Brain microvascular endothelial cell (primary cell): ENCODE measurements at places on chromosomes 3 and 15.

GRCh38 chr15:27059610-27060202 is 88.7 kb downstream of the GABRG3 start:
- DNase-seq = peak; percentile 33

- DNase-seq = no peak
Measured at GRCh38 chr15:34266751-34267150, 41.9 kb downstream of the EMC4 start.

GRCh38 chr3:110234831-110235230 is 836.8 kb upstream of the NECTIN3 start:
- no peak for DNase-seq

- no peak for DNase-seq
Measured at GRCh38 chr15:40543082-40543481, 21.8 kb downstream of the CCDC32 start.

GRCh38 chr15:34893967-34894366 is 75.6 kb downstream of the AQR start:
- DNase-seq = no peak

DNA sequence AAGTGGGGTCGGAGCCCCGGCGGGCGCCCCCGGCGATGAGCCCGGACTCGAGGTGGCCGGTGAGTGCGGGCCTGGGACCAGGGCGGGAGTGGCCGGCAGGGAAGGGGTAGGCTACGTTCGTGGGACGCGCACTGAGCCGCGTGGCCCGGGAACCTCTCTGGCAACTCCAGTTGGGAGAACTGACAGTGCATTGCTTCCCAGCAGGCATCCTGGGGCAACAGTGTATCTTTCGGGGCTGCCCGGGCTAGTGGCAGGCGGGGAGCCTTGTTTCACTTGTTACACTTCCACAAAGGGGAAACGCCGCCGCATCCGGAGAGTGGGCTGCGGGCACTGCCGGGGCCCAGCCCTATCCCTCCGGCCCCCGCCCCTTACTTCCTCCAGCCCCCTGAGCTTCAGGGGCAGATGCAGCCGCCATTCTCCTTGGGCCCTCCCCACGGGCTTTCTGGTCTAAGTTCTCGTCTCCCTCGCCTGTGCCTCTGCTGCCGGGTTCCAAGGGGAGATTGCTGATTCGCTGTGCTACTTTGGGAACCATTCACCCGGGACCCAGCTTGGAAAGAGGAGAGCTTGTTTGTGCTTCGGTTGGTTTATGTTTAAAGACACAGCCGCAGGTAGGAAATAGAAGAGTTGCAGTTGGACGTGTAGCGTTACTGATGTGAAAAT is 675 bp downstream of the BRPF1 start:
- no peak for DNase-seq

DNA sequence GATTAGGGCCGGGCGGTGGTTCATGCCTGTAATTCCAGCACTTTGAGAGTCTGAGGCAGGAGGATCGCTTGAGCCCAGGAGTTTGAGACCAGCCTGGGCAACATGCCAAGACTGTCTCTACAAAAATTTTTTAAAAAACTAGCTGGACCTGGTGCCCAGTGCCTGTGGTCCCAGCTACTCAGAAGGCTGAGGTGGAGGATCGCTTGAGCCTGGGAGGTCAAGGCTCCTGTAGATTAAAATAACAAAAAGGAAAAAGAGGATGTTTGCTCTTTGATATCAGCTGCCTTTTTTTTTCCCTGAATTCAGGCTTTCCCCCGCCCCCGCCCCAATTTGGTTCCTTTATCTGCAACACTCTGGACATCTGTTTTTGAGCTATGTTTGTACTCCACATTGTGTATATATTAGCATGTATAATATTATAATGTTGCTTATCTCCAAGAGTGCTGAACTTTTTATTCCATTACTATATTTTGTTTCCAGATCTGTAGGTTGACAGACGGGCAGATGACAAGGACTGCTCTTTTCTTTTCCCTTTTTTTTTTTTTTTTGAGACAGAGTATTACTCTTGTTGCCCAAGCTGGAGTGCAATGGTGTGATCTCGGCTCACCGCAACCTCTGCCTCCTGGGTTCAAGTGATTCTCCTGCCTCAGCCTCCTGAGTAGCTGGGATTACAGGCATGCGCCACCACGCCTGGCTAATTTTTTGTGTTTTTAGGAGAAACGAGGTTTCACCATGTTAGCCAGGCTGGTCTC is 4.6 kb downstream of the SNAP23 start:
- peak; percentile 30 for DNase-seq

- DNase-seq = no peak
Measured at GRCh38 chr3:116226266-116226665, 219.0 kb downstream of the LSAMP start.

GRCh38 chr15:96253006-96253747 is 77.3 kb upstream of the NR2F2 start:
- DNase-seq = no peak

DNA sequence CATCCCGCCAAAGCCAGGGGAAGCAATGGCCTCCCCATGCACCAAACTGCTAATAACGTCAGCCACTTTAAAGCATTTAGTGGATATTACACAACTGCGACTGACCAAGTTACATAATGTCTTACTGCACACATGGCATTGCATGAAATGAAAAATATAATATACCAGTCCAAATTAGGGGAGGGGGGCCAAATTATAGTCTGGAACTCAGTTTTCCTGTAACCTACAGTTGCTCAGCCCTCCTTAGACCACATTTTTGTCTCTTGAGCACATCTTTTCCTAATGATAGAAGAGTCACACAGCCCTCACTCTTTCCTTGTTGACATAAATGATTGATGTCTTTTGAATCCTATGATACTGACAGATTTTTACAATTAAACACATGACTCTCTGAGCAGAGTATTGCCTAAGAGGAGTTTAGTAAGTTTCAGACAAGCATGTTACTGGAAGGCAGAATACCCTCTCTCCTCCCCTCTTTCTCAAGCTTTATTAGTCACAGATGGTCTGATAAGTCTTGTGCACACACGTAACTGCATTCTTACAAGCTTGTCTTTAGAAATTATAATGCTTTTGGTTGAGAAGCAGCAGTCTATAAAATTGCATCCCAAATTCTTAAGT is 1.1 kb upstream of the PLD1 start:
- peak; percentile 90 for DNase-seq

DNA sequence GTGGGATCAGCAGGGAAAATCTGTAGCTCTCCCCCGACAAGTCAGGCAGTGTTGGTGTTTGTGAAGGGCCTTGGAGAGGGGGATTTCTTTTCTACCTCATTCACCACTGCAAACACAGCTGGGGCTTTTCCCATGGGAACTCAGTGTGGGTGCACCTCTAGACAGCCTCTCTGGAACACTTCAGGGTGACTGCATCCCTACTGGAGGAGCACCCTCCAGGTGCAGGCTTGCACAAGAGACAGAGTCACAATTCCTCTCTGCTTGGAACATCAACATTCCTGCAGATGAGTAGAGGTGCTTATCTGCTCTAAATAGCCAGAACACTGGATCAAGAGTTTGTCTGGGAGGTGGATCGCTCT is 72.7 kb upstream of the AKAP13 start:
- no peak for DNase-seq

DNA sequence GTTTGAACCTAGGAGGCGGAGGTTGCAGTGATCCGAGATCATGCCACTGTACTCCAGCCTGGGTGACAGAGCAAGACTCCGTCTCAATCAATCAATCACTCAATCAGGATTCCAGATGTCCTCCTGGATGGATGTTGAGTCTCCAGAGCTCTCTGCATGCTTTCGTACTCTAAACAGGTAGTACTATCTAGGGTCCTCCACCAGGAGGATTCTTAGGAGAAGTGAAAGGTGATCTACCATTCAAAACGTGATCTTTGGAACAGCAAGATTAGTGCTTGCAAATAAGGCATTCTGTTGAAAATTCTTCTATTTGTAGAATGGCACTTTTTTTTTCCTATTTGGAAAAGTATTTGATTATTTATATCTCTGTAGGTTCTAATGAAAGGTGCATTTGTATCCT is 34.3 kb downstream of the CNOT10 start:
- no peak for DNase-seq

DNA sequence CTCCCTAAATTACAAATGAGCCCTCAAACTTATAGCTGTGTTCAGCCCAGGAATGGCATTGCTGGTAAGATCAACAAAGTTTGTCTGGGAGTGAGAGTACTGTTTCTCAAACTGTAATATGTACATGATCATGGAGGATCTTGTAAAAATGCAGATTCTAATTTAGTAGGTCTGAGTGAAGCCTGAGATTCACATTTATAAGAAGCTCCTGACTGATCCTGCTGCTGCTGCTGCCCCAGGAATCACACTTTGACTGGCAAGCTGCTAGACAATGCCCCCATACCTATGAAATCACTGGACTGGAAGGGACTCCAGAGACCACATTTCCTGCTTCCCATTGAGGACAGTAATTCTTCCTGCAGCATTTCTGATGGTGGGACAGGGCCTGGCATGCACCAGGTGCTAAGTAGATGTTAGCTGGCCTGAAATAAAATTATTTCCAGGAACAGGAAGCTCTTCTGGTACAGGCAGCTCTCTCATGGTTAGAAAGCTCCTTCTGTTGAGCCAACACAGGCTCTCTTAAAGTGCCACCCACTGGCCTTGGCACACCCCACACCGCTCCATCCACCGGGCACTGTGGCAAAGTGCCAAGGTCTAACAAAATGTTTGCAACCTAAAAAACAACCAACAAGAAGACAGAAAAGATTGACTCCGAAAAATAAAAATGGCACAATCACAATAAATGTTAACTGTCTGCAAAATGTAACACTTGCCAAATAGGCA is 36.7 kb upstream of the ZNF710 start:
- DNase-seq = no peak

DNA sequence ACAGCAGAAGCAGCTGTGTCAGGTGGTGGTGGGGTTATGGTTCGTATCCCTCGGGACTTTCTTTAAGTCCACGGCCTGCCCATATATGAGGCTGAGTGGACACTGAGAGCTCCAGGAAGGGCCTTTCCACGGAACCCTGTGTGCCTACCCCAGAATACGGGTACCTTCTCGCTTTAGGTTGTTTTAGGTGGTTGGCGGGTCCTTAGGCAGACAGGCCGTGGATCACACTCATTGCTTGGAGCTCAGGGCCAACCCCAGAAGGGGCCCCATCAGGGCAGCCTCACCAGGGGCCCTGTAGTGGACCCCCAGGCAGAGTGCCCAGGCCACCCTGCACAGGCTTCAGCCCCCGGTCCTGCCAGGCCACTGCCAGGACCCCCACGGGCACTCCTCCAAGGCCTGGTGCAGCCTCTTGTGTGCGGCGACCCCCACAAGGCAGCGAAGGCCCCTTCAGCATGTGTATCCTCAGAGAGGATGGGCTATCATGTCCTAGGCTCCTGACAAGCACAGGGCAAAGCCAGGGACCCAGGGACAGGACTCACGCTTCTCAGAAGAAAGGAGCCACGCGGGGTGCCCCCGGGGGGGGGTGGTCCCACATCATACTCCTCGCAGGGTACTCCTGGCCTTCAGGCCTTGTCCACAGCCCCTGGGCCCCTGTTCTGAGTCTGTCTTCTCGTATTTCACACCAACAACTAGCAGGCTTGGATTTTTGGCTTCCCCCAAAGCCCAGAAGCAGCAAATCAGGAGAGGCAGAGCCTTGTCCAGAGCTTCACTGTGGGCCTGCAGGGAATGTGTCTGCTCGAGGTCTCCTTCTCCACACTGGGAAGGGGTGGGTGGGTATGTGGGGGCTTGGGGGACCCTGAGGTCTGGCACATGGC is 93.4 kb downstream of the LRRK1 start:
- DNase-seq = no peak

DNA sequence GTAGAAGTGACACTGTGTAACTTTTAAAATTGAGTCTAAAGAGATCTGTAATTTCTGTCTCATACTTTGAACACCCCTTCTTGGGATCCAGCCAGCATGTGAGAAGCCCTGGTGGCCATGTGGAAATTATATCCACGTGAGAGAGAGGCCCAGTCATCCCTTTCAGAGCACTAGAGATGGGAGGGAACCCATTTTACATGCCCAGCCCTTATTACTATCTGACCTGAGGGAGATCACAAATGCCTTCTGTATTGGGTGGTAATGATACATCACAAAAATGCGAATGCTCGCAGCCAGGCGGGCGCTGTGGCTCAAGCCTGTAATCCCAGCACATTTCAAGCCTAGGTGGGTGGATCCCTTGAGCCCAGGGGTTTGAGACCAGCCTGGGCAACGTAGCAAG is 27.3 kb upstream of the TRAK1 start:
- peak; percentile 86 for DNase-seq

- no peak for DNase-seq
Measured at GRCh38 chr3:191919491-191920026, 458.6 kb downstream of the PYDC2 start.
